ENCODE measurements at places on chromosomes 2 and 18.

DNA sequence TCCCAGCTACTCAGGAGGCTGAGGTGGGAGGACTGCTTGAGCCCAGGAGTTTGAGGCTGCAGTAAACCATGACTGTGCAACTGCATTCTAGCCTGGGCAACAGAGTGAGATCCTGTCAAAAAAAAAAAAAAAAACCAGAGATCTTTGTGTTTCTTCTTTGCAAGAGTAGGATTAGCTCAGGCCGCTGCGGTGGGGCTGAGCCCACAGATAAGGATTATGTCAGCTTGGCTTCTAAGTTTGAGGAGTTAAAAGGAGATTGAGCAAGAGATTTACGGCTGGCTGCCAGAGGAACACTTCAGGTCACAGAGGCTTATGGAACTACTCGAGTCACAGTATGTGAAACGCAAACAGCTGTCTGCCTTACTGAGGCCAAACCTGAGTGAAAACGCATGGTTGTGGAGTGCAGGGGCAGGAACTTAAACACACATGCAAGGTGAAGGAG lies 146.7 kb upstream of the L3MBTL4 start:
- DNase-seq: peak; percentile 40

- no peak for DNase-seq
These were observed 46.1 kb upstream of the FOSL2 start for GRCh38 chr2:28346587-28346986.

DNA sequence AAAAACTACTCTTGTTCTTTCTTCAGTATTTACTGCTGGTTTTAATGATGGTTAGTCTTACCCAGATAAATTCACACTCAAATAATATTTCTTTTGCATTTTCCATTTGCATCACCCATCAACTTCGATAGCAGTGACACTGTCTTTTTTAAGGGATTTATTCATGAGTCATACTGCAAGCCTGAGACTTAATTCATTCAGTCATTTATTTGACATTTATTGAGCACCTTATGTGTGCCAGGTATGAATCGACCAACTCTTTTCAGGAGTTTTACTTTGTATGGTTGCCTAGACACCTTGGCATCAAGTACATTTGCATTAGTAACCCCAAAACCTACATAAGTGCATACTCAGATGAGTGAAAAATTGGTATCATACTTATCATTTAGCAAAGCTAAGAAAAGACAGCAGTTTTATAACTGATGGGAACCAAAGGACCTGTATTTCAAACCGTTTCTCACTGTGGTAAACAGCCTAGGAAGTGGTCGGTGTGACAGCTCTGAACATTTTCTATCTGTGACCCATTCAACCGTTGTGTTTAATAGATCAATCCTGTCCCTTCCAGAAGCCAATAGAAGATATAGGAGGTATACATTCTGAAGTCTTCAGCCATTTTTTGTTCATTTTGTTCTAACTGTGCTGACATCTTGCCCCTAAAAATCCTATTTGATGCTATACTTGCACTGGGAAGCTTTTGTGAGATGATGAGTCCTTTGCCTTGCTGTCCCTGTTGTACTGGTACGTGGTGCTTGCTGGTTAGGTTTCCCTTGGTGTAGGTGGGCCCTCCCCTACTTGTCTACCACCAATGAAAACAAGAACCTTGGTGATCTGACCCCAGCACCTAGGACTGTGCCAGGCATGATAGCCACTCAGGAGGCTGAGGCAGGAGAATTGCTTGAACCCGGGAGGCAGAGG lies 484.7 kb upstream of the RAB12 start:
- no peak for DNase-seq

GRCh38 chr2:105934467-105934866 lies 189.8 kb downstream of the NCK2 start:
- DNase-seq: no peak

DNA sequence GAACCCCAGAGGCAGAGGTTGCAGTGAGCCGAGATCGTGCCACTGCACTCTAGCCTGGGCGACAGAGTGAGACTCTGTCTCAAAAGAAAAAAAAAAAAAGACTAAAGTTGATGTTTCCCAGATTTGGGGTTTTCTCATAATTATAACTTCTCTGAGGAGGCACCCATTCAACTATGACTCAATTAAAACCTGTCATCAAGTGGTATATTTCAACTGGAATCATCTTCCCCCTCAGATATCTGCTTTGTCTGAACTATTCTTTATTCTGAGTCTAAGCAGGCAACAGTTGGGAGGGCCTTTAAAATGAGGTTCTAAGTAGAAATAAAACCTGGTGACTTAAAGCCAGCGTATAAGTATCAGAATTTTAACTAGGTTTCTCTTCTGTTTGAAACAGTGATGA lies 88.5 kb downstream of the PTRHD1 start:
- no peak for DNase-seq

GRCh38 chr18:51614033-51614432 lies 416.6 kb upstream of the MEX3C start:
- DNase-seq: no peak

DNA sequence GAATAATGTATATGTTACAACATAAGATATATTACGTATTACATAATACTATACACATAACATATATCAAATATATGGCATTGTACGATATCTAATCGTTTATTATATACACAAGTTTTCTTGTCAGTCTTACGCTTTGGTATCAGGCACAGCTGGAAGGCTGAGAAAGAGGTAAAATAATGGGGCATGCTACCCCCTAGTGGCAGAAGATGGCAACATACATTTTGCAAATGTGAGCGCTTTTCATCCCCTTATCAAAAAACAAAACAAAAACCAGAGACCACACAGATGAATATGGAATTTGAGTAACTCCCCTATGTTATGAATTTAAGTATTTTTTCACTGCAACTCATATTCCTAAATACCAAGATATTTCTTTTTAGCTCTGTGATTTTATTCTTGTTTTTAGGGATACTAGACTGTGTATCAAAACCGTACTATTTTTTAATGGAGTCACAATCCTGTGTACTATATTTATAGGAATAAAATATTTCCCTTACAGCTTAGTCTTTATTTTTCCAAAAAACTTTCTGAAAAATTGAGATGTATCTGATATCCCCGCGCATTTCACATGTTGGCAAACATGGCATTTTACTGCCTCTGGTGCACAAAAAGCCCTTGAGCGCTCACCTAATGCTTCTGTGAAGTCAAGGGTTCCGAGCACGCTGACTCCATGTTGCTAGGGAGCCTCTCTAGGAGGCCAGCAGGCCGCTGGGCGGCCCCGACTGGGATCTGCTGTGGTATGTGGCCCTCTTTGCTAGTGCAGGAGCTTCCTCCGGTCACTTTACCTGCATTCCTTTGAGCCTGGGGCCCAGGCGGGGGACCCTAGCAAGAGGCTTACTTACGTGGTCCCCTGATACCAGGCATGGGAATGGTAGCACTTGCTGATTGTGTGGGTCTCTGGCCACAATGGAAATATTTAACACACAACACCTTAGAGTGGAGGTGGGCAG lies 62.5 kb downstream of the SLC4A3 start:
- no peak for DNase-seq

- DNase-seq: no peak
These were observed 115.3 kb upstream of the STON1 start for GRCh38 chr2:48414640-48414979.

DNA sequence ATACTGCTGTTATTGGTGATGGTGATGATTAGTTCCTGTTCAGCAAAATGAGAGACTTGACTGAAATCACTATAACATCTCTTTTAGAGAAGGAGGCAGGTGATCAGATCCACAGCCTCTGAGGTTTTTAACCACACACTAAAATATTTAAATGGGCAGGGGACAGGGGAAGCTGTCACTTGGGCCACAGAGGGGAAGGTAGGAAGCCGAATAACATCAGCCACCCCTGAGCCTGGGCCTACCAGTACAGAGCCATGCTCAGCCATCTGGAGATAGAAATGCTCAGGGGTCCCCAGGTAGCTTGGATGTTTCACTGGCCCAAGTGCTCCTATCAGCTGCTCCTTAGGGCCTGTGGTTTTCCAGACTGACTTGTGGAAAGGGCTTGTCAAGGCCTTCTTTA lies 122.3 kb downstream of the MRO start:
- no peak for DNase-seq

GRCh38 chr2:222693837-222694236 lies 22.4 kb downstream of the MOGAT1 start:
- no peak for DNase-seq

DNA sequence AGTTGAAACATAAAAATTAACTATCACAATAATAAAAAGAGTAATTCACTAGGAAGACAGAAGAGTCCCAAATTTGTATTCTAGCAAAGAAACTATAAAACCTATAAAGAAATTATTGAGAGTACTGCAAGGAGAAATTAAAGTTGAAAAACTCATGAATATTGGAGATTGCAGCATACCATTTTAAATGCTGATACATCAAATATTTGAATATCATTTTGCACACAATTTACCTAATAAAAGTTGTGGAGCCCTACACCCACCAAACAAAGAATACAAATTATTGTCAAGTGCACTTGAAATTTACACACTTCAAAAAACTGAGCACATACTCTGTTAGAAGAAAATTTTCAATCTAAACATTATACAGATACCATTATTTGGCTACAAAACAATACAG lies 531.6 kb upstream of the SMIM21 start:
- no peak for DNase-seq

- DNase-seq: no peak
These were observed 101.4 kb upstream of the ATP5MC3 start for GRCh38 chr2:175282886-175283285.

DNA sequence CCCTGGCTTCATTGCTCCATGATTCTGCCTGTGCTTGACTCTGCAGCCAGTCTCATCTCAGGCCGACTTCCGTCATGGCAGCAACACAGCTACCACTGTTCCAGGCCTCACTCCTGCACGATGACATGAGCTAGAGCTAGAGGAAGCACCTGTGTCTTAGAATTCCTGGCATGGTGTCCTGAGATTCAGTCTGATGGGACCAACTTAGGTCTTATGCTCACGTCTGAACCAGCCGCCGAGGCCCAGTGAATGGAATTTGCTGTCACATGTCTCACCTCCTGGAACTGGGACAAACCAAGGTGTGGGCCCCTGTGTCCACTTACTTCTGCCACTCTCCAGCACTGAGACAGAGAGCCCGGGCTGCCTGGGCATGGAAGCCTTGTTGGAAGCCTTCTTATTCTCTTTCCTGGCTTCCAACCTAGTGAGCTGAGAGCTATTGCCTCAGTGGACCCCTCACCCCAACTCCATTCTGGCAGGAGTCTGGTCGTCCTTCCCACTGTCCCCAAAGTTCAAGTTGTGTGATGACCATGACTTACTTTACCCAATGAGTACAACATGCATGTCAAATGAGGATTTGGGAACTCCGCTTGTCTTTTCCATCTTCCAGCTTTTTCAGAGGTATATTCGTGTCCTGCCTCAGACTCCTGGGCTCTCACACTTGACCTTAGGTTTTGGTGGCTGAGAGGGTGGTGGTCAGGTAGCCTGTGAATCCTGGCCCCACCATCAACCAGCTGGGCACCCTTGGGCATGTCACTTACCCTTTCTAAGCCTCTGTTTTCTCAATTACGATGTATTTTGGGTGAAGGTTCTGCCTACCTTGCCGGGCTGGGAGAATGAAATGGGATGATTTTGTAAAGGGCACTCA lies 39.1 kb upstream of the HS6ST1 start:
- no peak for DNase-seq

- DNase-seq: no peak
These were observed 78.8 kb upstream of the TFCP2L1 start for GRCh38 chr2:121363632-121364420.

GRCh38 chr18:54162431-54162830 lies 62.0 kb downstream of the MBD2 start:
- no peak for DNase-seq

- DNase-seq: no peak
These were observed 556 bp downstream of the CYRIA start for GRCh38 chr2:16664809-16665747.
